ENCODE measurements at places on chromosomes 5 and 9. TPM values are rescaled to one million over a fixed set of nuclear protein-coding genes. Genes with fewer than 3 reads are reported as not detected.

CTNND2 gene
- polyA plus RNA-seq, result 67.6 TPM

DDX31 gene
- polyA plus RNA-seq, result 17.9 TPM

PCDHA1 gene
- polyA plus RNA-seq, result not detected

UNC13B gene
- polyA plus RNA-seq, result 37.2 TPM

SSNA1 gene
- polyA plus RNA-seq, result 195 TPM

WDR38 gene
- not detected for polyA plus RNA-seq

LRRC19 gene
- not detected for polyA plus RNA-seq

BHMT2 gene
- polyA plus RNA-seq, result not detected

BTNL9 gene
- 18.7 TPM for polyA plus RNA-seq

GOLGA2 gene
- 46.3 TPM for polyA plus RNA-seq

ANXA2R gene
- not detected for polyA plus RNA-seq
